Urinary bladder (tissue), 4 donors: ENCODE measurements at places on chromosomes 3 and 15.

GRCh38 chr3:123312331-123313265 is 110.9 kb downstream of the SEC22A start:
- no peak for DNase-seq

DNA sequence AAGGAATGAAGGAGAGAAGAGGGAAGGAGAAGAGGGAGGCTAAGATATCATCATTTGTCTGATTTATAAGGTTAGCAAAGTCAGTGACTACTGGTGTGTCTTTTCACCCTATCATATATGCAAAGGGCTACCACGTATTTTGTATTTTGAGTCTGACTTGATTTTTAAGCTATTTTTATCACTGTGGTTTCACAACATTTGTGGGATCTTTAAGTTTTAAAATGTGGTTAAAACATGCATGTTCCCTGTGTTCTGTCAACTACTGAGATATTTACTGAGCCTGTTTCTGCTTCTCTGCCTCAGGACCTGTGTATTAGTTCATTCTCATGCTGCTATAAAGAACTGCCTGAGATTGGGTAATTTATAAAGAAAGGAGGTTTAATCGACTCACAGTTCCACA is 22.5 kb upstream of the SPTSSB start:
- no peak for DNase-seq

DNA sequence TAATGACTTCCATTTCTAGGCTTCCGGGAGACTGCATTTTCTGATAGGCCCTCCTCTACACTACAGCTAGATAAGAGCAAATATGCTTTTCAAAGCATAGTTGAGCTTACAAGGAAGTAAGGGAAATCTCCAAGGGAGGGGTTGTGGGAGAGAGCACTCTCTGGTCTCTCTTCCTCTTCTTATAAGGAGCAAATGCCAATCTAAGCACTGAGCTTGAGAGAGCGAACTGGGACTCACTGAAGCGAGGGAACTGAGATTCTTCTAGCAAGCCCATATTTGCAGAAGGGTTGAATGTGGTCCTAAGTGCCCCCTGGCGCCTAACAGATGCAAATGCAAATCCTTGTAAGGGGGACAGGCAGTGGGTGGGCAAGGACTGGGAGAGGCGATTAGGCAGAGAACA is 164.8 kb downstream of the ERC2 start:
- DNase-seq = no peak

- no peak for DNase-seq
Observed at GRCh38 chr3:29245441-29245840, 35.4 kb upstream of the RBMS3 start.

GRCh38 chr3:147493666-147494065 is 84.5 kb downstream of the ZIC1 start:
- no peak for DNase-seq

- no peak for DNase-seq
Observed at GRCh38 chr15:32838820-32839219, 121.0 kb downstream of the GREM1 start.

GRCh38 chr3:119831022-119831421 is 49.1 kb downstream of the NR1I2 start:
- DNase-seq = no peak

- no peak for DNase-seq
Observed at GRCh38 chr3:181881749-181882148, 170.0 kb downstream of the SOX2 start.

DNA sequence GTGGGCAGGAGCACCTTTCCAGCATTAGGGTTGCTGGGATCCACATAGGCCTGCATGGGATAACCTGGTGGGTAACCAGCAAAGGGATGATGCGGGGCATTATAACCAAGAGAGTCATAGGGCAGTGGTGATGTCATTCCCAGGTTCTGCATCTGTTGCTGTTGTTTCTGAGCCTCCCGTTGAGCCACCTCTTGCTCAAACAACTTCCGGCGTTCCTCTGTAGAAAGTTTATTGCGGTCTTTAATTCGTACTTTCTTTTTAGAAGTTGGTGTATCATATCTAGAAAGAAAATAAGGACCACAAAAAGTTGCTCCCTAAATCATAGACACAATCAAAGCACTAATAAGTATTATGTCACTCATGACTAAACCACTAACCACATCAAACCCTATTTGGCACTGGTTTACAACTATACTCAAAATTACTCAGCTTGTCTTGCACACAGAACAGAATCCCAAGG is 77.8 kb downstream of the NBEAL2 start:
- no peak for DNase-seq

DNA sequence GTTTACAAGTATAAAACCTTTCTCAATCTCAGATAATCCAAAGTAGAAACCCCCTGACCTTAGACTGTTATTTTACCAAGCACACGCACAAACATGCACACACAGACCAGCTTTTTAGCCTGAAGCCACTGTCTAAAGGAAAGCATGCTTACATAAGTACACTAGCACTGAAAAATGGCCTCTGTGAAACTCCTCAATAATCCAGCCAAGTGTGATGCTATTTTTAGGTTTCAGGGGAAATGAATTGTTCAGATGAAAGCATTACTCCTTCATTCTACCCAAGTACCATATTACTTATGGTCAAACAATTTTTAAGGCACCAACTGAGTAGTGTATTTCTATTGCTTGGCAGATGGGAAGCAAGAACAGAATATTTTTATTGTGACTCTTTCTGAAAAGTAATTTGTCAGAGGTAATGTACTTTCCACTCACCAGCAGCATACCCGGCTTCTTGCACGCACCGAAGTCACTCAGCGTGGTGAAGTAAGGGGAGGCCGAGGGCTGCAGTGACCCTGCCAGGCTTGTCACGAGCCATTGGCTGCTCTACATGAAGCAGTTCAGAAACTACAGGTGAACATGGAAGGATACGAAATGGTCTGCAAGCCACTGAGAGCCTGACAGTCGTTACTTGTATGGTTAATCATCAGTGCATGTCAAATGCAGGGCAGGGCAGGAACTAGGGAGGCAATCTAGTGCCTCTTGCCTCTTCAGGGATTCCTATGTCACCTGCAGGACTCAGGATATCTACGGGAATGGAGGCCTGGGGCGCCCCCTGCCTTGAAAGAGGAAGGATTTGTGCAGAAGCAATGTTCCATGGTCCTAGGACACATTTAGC is 106.7 kb downstream of the GABRB3 start:
- no peak for DNase-seq

- DNase-seq = no peak
Observed at GRCh38 chr3:156483426-156483825, 71.5 kb downstream of the SSR3 start.

DNA sequence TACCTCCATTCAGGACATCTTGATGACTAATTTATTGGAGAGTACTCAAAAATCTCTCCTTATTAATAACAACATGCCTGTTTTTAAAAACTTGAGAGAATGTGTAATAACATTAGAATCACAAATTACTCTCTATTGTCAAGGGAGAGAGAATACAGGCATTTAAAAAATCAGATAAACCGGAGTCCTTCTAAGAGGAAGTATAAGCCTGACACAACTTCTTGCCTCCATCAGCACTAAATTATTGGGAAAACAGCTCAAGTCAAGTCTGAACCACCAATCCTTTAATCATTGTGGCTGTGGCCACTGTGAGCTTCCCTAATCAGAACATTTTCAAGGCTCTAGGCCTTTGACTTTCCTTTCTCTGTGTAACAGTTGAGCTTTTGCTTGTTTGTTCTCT is 38.0 kb downstream of the SSR3 start:
- DNase-seq = no peak

DNA sequence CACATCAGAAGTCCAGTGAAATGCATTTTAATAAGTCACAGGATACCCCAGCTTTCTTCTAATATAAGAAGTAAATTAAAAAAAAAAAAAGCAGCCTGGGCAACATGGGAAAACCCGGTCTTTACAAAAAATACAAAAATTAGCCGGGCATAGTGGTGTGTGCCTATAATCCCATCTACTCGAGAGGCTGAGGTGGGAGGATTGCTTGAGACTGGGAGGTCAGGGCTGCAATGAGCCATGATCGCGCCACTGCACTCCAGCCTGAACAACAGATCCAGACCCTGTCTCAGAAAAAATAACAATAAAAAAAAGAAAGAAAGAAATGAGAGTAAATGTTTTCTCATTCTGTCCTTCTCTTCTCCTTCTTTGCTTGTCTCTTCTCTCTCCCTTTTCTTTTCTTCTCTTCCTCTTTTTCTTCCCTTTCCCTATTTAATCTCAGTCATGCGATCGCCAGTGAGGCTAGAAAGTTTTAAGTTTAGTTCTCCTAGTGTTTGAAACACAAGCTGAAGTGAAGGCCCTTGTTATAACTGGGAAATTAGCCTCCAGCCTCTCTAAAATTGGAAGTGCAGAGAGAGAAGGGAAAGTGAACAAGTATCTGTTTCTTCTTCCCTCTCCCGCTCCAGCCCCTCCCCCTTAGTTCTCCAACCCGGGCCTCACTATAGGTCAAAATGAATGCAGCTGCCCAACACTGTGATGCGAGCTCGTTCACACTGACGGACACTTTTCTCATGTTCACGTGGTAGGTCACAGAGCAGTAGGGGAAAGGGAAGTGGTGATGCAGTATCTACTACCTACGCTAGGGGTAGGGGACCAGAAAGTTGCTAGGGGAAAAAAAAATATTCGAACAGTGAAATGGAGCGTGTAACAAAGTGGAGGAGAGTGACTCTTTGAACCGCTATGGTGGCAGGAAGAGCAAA is 23.5 kb upstream of the TSC22D2 start:
- DNase-seq = no peak

GRCh38 chr3:155748611-155749365 is 3.9 kb upstream of the PLCH1 start:
- DNase-seq = no peak

DNA sequence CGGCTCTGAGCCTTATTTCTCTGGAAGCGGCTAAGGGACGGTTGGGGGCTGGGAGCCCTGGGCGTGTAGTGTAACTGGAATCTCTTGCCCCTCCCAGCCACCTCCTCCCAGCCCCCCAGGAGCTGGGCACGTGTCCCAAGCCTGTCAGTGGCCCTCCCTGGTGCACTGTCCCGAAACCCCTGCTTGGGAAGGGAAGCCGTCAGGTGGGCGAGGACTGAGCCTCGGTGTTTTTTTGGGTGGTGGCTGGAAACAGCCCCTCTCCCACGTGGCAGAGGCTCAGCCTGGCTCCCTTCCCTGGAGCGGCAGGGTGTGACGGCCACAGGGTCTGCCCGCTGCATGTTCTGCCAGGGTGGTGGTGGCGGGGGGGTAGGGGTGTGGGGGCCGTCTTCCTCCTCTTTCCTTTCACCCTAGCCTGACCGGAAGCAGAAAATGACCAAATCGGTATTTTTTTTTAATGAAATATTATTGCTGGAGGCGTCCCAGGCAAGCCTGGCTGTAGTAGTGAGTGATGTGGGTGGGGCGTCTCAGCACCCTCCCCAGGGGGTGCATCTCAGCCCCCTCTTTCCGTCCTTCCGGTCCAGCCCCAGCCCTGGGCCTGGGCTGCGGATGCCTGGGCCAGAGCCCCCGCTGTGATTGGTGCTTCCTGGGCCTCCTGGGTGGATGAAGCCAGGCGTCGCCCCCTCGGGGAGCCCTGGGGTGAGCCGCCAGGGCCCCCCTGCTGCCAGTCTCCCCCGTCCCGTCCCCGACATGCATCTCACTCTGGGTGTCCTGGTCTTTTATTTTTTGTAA is 58.8 kb upstream of the GOLGA8A start:
- no peak for DNase-seq

GRCh38 chr15:25170113-25170731 is 215.4 kb downstream of the SNRPN start:
- no peak for DNase-seq
